Naive thymus-derived CD8-positive, alpha-beta T cell (primary cell): ENCODE measurements at places on chromosomes 7 and 10. TPM values are rescaled to one million over a fixed set of nuclear protein-coding genes. Genes with fewer than 3 reads are reported as not detected.

- H3K4me3 ChIP-seq = no peak overlapping the region
- H3K27ac ChIP-seq = no peak overlapping the region
- no peaks in the 10 kb centered on the region for H3K27me3 ChIP-seq
Observed at GRCh38 chr10:59829601-59830000, 76.3 kb upstream of the MRLN start.

GRCh38 chr7:9124320-9124719 lies 690.9 kb downstream of the NXPH1 start:
- DNase-seq = no peak
- H3K36me3 ChIP-seq = no peaks in the 10 kb centered on the region
- H3K4me3 ChIP-seq = no peak overlapping the region
- no peaks in the 10 kb centered on the region for H3K27me3 ChIP-seq

DNA sequence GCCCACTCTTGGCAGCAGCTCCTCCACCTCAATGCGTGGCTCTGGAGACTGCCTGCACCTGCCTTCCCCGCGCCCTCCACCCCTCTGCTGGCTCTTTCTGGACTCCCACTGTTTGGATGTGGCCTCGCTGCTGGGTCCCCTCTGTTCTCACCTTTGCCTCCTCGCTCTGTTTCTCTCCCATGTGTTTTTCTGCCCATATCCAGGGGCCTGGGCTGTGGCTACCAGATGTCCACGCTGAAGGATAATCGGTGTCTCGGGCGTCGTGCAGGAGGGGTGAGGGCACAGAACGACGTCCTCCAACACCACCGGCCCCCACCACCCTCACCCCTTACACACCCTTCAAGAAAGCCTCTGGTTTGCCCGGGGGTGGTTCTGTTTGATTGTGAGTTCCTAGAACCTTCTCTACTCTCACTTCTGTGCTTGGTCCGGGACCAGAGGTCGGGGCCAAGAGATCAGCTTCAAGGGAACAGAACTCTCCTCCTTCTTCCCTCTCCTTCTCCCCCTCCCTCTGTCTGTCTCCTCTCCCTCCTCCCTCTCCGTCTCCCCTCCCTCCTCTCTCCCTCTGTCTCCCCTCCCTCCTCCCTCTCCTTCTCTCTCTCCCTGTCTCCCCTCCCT lies 31.7 kb downstream of the AP5Z1 start:
- H3K36me3 ChIP-seq = no peaks in the 10 kb centered on the region
- peak overlapping the region; percentile 46 for H3K27ac ChIP-seq
- no peak overlapping the region for H3K4me3 ChIP-seq
- DNase-seq = no peak
- H3K4me1 ChIP-seq = peaks cover 10% of the 10 kb centered on the region

GRCh38 chr10:47054974-47055373 lies 143.7 kb downstream of the PTPN20 start:
- no peaks in the 10 kb centered on the region for H3K36me3 ChIP-seq
- no peaks in the 10 kb centered on the region for H3K27me3 ChIP-seq
- no peaks in the 10 kb centered on the region for H3K4me1 ChIP-seq
- no peak overlapping the region for H3K4me3 ChIP-seq
- no peak for DNase-seq

DNA sequence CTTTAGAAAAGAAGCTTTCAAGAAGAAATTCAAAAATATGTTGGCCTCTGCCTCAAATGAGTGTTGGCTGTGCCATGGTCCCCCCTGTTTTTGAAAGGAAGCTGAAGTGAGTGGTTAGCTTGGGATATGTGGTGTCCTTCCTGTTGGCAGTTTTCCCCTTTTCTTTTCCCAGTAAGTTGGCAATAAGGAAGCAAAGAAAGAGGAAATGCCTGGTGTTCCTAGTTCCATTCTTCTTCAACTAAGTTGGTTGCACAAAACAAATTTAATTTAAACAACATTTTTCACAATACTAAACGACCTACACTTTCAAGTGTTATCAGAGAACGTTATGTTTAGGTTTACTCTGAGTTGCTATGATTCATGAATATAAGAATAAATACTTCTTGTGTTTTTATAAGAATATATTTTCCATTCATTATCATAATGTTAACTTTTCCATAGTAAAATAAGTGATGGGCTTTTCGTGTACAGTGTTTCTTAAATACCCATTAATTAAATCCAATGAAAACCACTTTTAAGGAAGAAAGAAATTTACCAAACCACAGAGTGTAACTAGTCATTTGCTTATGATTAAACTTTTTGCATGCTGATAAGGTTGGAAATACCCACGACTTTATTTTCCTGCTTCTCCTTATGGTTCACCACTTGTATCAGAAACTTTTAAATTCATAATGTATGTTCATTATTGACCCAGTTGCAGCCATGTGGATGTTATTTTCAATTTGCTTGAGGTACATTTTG lies 7.7 kb downstream of the HDAC9 start:
- no peaks in the 10 kb centered on the region for H3K36me3 ChIP-seq
- no peak overlapping the region for H3K4me3 ChIP-seq
- H3K27ac ChIP-seq = no peak overlapping the region

GRCh38 chr10:58152673-58153263 lies 114.9 kb downstream of the IPMK start:
- H3K36me3 ChIP-seq = no peaks in the 10 kb centered on the region
- H3K4me3 ChIP-seq = no peak overlapping the region
- H3K4me1 ChIP-seq = no peaks in the 10 kb centered on the region
- no peak for DNase-seq
- peaks cover 19% of the 10 kb centered on the region for H3K27me3 ChIP-seq

Gene SLC16A12
- not detected for polyA plus RNA-seq

DNA sequence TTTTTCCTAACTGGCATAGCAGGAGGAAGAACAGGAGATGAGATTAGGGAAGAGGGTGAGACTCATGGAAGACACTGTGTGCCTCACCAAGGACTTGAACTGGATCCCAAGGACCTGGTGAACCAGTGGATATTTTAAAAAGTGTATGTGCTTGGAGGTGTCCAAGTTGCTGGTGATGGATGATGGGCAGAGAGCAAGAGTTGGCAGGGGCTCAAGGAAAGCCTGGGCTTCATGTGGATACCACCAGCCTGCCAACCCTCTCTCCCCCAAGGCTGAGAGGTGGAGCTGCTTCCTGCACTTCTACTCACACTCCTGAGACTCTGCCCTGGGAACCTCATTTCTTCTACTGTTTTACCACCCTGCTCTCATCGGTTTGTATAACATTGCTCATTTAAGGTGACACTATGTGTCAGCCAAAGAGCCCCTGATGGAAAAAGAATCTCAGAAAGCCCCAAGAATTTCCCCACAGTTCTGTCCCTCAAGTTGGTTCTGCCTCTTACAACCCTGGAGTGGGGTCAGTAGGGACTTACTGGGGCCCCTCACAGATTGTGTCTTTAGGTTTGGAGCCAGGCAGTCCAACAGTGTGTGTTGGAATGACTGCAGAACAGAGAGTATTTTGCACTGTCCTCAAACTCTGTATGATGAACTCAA lies 56.2 kb upstream of the PDCD4 start:
- H3K27me3 ChIP-seq = no peaks in the 10 kb centered on the region
- no peak overlapping the region for H3K4me3 ChIP-seq
- H3K27ac ChIP-seq = no peak overlapping the region
- H3K4me1 ChIP-seq = peaks cover 48% of the 10 kb centered on the region

Gene AHR
- polyA plus RNA-seq = 3.3 TPM

DNA sequence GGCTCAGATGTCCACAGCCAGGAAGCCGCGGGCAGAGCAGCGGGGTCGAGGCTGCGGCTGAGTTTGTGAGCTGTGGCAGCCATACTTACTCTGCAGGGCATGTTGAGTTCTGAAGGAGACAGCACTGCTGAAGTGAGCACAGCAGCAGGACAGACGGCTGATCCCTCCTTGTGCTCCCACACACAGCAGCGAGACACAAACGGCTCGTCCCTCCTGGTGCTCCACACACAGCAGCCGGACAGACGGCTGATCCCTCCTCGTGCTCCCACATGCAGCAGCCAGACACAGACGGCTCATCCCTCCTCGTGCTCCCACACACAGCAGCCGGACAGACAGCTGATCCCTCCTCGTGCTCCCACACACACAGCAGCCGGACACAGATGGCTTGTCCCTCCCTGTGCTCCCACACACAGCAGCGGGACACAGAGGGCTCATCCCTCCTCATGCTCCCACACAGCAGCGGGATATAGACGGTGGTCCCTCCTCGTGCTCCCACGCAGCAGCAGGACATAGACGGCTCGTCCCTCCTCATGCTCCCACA lies 305.1 kb downstream of the PTPRN2 start:
- peaks cover 9% of the 10 kb centered on the region for H3K36me3 ChIP-seq
- no peak overlapping the region for H3K4me3 ChIP-seq
- DNase-seq = no peak
- H3K27ac ChIP-seq = no peak overlapping the region

Gene NUTM2A
- polyA plus RNA-seq = 0.07 TPM

GRCh38 chr10:28082316-28082715 lies 83.4 kb upstream of the ODAD2 start:
- peaks cover 1% of the 10 kb centered on the region for H3K4me1 ChIP-seq
- H3K36me3 ChIP-seq = peaks cover 81% of the 10 kb centered on the region
- no peak overlapping the region for H3K27ac ChIP-seq
- no peak for DNase-seq
- no peak overlapping the region for H3K4me3 ChIP-seq

GRCh38 chr10:26085549-26085948 lies 131.0 kb upstream of the GAD2 start:
- DNase-seq = no peak
- no peaks in the 10 kb centered on the region for H3K4me1 ChIP-seq
- H3K4me3 ChIP-seq = no peak overlapping the region
- H3K27ac ChIP-seq = no peak overlapping the region
- H3K27me3 ChIP-seq = peaks cover 35% of the 10 kb centered on the region
- no peaks in the 10 kb centered on the region for H3K36me3 ChIP-seq

DNA sequence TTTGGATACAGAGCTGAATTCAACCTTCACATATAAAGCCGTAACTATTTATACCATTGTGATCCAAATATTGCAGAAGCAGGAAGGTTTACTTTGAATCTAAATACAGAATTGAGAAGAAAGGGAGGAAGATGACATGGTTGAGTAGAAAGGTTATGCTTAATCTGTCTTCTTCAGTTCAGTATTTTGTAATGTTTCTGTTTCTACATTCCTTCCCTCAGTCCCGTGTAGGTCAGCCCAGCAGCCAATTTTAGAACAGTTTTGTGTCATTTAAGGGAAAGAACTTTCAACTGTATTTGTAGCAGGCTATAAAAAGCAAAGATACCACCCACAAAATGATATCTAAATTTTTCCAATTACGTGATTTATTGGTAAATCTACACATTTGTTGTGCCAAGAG lies 97.4 kb downstream of the CPED1 start:
- no peaks in the 10 kb centered on the region for H3K36me3 ChIP-seq
- H3K4me3 ChIP-seq = no peak overlapping the region
- DNase-seq = no peak
- no peak overlapping the region for H3K27ac ChIP-seq
- peaks cover 11% of the 10 kb centered on the region for H3K4me1 ChIP-seq
- peaks cover 4% of the 10 kb centered on the region for H3K27me3 ChIP-seq

GRCh38 chr7:391961-392524 lies 102.1 kb downstream of the FOXL3 start:
- no peak for DNase-seq
- peaks cover 11% of the 10 kb centered on the region for H3K36me3 ChIP-seq
- no peak overlapping the region for H3K4me3 ChIP-seq
- H3K27me3 ChIP-seq = no peaks in the 10 kb centered on the region

- H3K27me3 ChIP-seq = no peaks in the 10 kb centered on the region
- H3K4me3 ChIP-seq = no peak overlapping the region
- H3K27ac ChIP-seq = no peak overlapping the region
- DNase-seq = no peak
- no peaks in the 10 kb centered on the region for H3K4me1 ChIP-seq
Observed at GRCh38 chr7:121954803-121955202, 81.8 kb downstream of the PTPRZ1 start.

Gene ERVW-1
- not detected for polyA plus RNA-seq

DNA sequence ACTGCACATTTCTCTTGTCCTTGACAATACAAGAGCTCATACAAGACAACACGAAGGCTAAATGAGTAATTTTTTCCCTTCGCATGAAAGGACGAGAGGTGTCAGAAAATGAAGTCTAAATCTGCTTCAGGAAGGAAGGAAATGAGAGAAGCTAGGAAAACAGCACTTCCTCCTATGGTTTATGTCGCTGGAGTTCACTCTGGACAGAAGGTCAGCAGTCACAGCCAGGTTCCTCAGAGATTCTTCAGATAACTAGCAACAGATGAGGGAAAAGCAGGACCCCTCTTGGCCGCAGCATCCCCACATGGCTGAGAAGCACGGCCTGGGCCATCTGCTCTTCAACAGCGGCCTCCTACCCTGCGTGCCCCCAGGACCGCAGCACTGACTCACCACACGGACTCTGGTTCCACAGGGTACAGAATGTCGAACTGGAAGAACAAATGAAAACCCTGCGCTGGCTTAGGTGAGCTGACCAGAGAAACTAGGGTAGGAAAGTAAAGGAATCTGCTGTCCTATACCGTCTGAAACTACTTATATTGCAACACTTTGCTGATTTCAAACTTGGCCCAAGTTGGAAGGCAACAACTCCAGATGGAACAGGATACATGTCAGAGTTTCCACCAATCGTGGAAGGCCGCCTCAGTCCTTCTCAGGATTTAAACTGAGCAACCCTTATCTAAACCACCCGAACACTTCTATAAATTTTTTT lies 26.3 kb downstream of the DNMBP start:
- DNase-seq = no peak
- H3K27ac ChIP-seq = no peak overlapping the region

DNA sequence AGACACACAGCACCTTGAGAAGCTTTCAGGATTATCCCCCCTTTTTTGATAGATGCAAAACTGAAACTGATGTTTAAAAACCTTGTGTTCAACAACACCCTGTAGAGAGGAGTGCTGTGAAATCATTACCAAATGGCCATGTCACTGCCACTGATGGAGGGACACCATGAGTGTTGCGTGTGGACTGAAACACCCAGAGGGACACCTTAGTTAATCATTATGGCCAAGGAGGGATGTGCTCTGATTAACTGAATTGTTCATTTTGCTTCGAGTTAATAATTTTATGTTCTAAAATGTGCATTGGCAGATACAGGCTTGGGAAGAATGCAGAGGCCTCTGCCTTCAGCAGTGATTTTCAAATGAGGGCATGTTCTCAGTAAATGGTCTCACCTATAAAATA lies 226.0 kb downstream of the KLF6 start:
- no peaks in the 10 kb centered on the region for H3K36me3 ChIP-seq
- no peak overlapping the region for H3K27ac ChIP-seq
- no peak for DNase-seq
- peaks cover 1% of the 10 kb centered on the region for H3K27me3 ChIP-seq
- peaks cover 14% of the 10 kb centered on the region for H3K4me1 ChIP-seq

GRCh38 chr7:97043281-97043680 lies 18.6 kb upstream of the DLX5 start:
- no peaks in the 10 kb centered on the region for H3K36me3 ChIP-seq
- no peaks in the 10 kb centered on the region for H3K4me1 ChIP-seq
- peaks cover 25% of the 10 kb centered on the region for H3K27me3 ChIP-seq
- H3K27ac ChIP-seq = no peak overlapping the region
- DNase-seq = no peak

DNA sequence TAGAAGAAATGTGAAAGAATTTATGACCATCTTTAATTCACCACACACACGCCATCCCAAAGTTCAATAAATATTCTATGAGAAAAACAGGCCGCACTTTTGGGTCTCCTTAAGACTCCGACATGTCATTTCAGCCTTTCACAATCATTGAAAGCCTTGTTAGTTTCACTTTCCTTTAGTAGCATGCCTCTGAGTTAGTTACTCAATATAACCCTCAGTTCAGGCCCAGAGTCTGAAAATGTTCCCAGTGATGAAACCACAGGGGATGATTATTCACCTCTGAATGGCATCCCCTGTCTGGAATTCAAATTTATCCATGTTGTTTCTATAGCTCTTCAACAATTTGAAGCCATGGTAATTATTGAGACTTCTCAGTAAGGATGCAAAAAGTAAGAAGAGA lies 278.1 kb upstream of the NRP1 start:
- no peak for DNase-seq
- H3K4me3 ChIP-seq = no peak overlapping the region
- no peaks in the 10 kb centered on the region for H3K27me3 ChIP-seq
- no peaks in the 10 kb centered on the region for H3K36me3 ChIP-seq
- no peak overlapping the region for H3K27ac ChIP-seq
- H3K4me1 ChIP-seq = no peaks in the 10 kb centered on the region
